ENCODE measurements at places on chromosomes 1 and 21. TPM values are rescaled to one million over a fixed set of nuclear protein-coding genes. Genes with fewer than 3 reads are reported as not detected.
A peak's percentile ranks its signal among the peaks of the same experiment; 100 is the strongest.

The FCER1A gene
- not detected for total RNA-seq

The OR2M3 gene
- 0.03 TPM for total RNA-seq

DNA sequence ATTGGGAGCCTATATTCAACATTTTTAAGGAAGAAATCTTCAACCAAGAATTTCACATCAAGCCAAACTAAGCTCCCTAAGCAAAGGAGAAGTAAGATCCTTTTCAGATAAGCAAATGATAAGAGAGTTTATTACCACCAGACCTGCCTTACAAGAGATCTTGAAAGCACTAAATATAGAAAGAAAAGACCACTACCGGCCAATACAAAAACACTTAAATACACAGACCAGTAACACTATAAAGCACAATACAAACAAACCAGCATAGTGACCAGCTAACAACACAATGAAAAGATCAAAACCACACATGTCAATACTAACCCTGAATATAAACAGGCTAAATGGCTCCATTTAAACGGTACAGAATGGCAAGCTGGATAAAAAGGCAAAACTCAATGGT is 165.4 kb downstream of the MRPL39 start:
- H3K4me1 ChIP-seq, result no peaks in the 10 kb centered on the region
- DNase-seq, result no peak
- H3K4me3 ChIP-seq, result no peak overlapping the region
- no peaks in the 10 kb centered on the region for H3K36me3 ChIP-seq
- no peak overlapping the region for H3K27ac ChIP-seq
- no peaks in the 10 kb centered on the region for H3K27me3 ChIP-seq

GRCh38 chr1:32111789-32112188 is 3.9 kb downstream of the KPNA6 start:
- peak overlapping the region; percentile 39 for H3K27ac ChIP-seq
- H3K4me3 ChIP-seq, result no peak overlapping the region
- no peaks in the 10 kb centered on the region for H3K36me3 ChIP-seq

The ACTL8 gene
- total RNA-seq, result not detected

- peaks cover 14% of the 10 kb centered on the region for H3K4me1 ChIP-seq
- no peaks in the 10 kb centered on the region for H3K27me3 ChIP-seq
- DNase-seq, result no peak
- H3K36me3 ChIP-seq, result peaks cover 70% of the 10 kb centered on the region
- H3K4me3 ChIP-seq, result no peak overlapping the region
- H3K27ac ChIP-seq, result no peak overlapping the region
These were observed 6.4 kb downstream of the UBE2Q1 start for GRCh38 chr1:154552036-154552435.

The JAK1 gene
- 212 TPM for total RNA-seq

DNA sequence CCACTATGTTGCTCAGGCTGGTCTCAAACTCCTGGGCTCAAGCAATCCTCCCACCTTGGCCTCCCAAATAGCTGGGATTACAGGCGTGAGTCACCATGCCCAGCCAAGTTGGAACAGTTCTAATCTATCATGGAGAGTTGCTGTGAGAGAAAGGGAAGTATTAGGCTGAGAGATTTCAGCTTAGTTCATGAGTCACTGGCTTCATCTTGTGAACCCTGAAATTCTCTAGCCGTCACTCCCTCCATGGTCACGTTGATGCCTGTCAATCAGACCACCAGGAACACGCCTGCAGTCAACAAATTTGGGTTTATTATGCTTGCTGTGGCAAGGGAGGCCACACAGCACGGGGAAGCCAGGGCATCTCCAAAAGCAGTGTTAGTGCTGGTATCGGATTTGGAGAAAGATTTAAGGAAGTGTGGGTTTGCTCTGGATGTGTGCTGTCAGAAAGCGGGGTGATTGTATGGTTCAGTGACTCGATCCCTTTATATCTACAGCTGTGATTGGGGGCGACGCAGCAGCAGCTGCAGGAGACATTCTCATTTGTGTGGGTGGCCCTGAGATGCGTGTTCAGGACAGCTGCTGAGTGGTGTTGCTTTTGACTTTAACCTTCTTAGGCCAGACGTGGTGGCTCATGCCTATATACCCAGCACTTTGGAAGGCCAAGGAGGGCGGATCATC is 18.7 kb downstream of the UQCRHL start:
- no peak overlapping the region for H3K27ac ChIP-seq
- no peak for DNase-seq
- no peak overlapping the region for H3K4me3 ChIP-seq
- H3K4me1 ChIP-seq, result peaks cover 7% of the 10 kb centered on the region
- H3K27me3 ChIP-seq, result peaks cover 5% of the 10 kb centered on the region

The LAX1 gene
- 11.3 TPM for total RNA-seq

- no peaks in the 10 kb centered on the region for H3K27me3 ChIP-seq
- no peak for DNase-seq
- H3K4me1 ChIP-seq, result no peaks in the 10 kb centered on the region
- H3K27ac ChIP-seq, result no peak overlapping the region
- no peaks in the 10 kb centered on the region for H3K36me3 ChIP-seq
These were observed 91.5 kb downstream of the TENT5C start for GRCh38 chr1:117697220-117697781.

DNA sequence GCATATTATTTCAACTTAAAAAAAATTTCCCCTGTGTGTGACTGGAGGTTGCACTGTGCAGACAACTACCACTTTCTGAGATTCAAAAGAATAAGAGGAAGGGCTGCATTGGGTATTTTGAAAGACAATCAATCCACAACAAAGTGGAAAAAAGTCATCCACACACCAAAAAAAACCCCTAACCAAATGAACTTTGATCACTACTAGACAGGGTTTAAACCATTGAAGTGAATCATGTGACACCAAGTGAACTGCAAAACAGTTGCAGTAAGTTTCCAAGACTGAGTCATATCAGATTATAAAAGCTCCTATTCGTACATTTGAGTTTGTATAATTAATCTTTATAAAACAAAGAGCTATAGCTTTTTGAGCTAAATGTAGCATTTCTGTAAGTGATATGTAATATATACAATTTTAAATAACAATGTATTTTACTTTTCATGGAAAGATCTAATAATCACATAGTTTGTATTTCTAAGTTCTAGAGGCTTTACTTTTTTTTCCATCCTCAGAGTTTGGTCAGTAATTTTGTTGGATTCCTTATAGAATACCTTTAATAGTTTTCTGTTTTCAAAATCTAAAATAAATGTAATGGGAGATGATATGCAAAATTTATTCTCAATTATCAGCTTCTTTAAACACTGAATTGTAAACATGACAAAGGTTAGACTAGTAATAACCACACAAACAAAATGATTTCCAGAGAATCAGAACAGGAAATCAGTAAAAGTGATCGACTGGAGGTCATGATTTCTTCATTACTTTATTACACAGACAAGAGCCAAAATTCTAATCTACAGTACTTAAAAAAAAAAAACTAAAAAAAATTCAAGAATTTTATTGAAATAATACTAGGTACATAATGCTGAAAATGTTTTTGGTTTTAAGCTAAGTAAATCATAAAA is 50.5 kb upstream of the GFI1 start:
- H3K27ac ChIP-seq, result peak overlapping the region; percentile 41
- peaks cover 32% of the 10 kb centered on the region for H3K4me1 ChIP-seq
- H3K27me3 ChIP-seq, result no peaks in the 10 kb centered on the region
- no peaks in the 10 kb centered on the region for H3K36me3 ChIP-seq

DNA sequence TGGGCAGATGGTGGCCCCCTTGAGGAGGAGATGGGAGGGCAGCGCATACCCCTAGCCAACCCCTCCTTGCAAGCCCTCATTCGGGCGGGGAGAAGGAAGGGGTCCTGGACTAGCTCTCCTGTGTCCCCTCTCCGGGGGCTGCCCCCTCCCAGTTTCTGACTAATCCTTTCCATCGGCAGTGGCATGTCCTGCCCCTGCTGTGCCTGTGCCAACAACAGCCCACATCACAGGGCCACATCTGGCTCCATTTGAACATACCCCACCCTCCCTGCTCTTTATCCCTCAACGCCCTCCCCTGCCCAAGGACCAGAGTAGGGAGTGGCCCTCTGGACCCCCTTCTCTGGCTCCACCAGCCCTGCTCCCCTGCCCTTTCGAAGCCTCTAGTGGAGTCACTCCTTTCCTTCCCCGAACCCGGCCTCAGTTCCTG is 11.0 kb upstream of the LMNA start:
- peak overlapping the region; percentile 85 for H3K27ac ChIP-seq
- no peak for DNase-seq
- no peak overlapping the region for H3K4me3 ChIP-seq
- H3K27me3 ChIP-seq, result no peaks in the 10 kb centered on the region
- H3K36me3 ChIP-seq, result no peaks in the 10 kb centered on the region
- peaks cover 23% of the 10 kb centered on the region for H3K4me1 ChIP-seq

The MNDA gene
- 90.5 TPM for total RNA-seq

GRCh38 chr1:18343581-18343980 is 137.1 kb upstream of the KLHDC7A start:
- no peaks in the 10 kb centered on the region for H3K36me3 ChIP-seq
- H3K27ac ChIP-seq, result no peak overlapping the region
- H3K4me1 ChIP-seq, result no peaks in the 10 kb centered on the region
- DNase-seq, result no peak
- no peak overlapping the region for H3K4me3 ChIP-seq
- no peaks in the 10 kb centered on the region for H3K27me3 ChIP-seq

The OR2AJ1 gene
- total RNA-seq, result 1.4 TPM

The ELAPOR1 gene
- total RNA-seq, result 7.2 TPM

The MAP1LC3C gene
- 0.70 TPM for total RNA-seq

The VANGL2 gene
- 7.7 TPM for total RNA-seq

GRCh38 chr1:189237008-189237407 is 1240.7 kb downstream of the BRINP3 start:
- no peaks in the 10 kb centered on the region for H3K4me1 ChIP-seq
- H3K36me3 ChIP-seq, result no peaks in the 10 kb centered on the region
- no peak overlapping the region for H3K4me3 ChIP-seq
- no peak for DNase-seq
- H3K27ac ChIP-seq, result no peak overlapping the region

DNA sequence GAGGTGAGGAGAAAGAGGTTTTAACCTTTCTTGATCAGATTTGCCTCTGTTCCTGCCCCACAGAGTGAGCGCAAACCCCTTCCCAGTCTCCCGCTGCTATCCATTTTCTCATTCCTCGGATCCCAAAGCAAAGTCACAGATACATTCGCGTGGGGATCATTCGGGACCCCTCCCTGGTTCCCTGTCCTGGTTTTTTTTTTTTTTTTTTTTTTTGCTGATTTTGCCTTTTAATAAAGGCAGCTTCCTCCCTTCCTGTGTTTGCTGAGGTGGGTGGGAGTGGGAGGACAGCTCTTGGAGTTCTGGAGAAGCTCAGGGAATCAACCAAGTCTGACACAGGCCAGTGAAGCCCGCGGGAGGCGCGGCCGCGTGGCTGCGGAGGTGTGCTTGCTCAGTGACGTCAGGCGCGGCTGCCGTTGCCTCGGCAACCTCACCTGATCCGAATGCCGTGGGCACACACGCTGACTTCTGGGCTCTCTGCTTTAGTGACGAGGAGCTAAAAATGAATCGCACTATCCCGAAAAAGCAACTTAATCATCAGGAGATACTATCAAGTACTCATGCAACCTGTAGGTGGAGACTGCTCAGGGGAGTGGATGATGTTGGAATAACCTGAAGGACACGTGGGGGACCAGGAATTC is 106.4 kb downstream of the TBX19 start:
- H3K27ac ChIP-seq, result no peak overlapping the region
- no peaks in the 10 kb centered on the region for H3K36me3 ChIP-seq
- peaks cover 9% of the 10 kb centered on the region for H3K27me3 ChIP-seq
- no peaks in the 10 kb centered on the region for H3K4me1 ChIP-seq
- no peak overlapping the region for H3K4me3 ChIP-seq

DNA sequence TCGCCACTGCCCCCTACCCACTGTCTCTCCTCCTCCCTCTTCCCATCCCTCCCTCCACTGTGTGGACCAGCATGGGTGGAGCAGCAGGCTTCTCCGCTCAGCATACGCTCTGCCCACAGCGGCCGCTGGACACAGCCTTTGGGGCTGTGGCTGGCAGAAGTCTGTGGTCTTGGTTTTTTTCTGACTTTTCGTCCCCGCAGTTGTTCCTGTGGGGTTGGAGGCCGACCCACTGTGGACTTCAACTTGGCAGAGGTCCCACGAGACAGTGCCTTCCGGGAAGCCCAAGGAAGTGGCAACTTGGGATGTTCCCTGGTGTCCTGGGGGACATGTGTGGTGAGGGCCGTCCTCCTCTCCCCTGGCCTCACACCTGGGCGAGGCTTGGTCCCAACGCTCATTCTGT is 162.5 kb upstream of the C1orf174 start:
- no peaks in the 10 kb centered on the region for H3K36me3 ChIP-seq
- no peaks in the 10 kb centered on the region for H3K27me3 ChIP-seq
- H3K4me1 ChIP-seq, result no peaks in the 10 kb centered on the region

GRCh38 chr1:42260376-42261070 is 74.5 kb downstream of the FOXJ3 start:
- H3K4me3 ChIP-seq, result no peak overlapping the region
- H3K4me1 ChIP-seq, result peaks cover 53% of the 10 kb centered on the region
- H3K27me3 ChIP-seq, result no peaks in the 10 kb centered on the region
- no peaks in the 10 kb centered on the region for H3K36me3 ChIP-seq
- no peak for DNase-seq

DNA sequence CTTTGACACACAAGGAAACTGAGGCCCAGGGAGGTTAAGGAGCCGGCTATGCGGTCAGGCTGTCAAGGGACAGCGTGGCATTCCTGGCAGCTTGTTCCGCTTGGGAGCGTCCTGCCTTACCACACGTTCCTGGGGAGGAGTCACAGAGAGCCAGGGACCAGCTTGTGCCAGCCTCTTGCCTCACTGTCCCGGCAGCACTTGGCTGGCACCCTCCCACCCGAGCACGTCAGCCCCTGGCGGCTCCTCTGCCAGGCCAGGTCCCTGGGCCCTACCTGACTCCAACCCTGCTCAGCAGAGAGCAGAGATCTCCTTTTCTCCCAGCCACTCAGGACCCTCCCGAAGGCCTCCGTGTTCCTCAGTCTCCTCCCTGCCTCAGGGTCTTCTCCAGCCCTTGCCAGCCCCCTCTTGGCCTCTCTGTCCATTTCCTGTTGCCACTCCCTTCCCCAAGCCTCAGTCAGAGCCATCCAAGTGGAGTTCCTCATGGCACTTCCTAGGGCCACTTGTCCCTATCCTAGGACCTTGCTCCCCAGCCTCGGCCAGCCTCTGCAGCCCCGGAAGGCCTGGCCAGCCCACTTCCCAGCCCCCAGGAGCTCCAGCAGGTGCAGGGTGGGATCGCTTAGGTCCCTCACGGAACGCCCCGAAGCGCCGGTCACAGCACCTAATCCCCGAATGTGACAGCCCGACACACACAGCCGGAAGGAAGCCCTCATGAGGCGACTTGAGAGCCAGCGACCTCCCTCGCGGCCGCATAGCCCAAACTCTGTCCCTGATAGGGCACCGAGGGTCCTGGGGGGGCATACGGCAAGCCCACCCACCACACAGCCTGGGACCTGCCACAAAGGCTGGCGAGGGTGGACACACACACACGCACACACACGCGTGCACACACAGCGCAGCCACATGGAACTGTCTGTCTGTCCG is 130.3 kb downstream of the CASZ1 start:
- no peaks in the 10 kb centered on the region for H3K4me1 ChIP-seq
- H3K27ac ChIP-seq, result no peak overlapping the region
- no peaks in the 10 kb centered on the region for H3K36me3 ChIP-seq
- DNase-seq, result no peak

The PLEKHG5 gene
- total RNA-seq, result 63.8 TPM

The NEK2 gene
- 2.6 TPM for total RNA-seq

GRCh38 chr21:34148419-34148804 is 75.0 kb downstream of the MRPS6 start:
- no peak for DNase-seq
- no peak overlapping the region for H3K27ac ChIP-seq
- H3K36me3 ChIP-seq, result no peaks in the 10 kb centered on the region
- H3K4me1 ChIP-seq, result no peaks in the 10 kb centered on the region
- no peak overlapping the region for H3K4me3 ChIP-seq

The USF1 gene
- total RNA-seq, result 113 TPM

- no peak overlapping the region for H3K4me3 ChIP-seq
- DNase-seq, result no peak
- H3K4me1 ChIP-seq, result peaks cover 29% of the 10 kb centered on the region
- no peak overlapping the region for H3K27ac ChIP-seq
- H3K36me3 ChIP-seq, result peaks cover 3% of the 10 kb centered on the region
These were observed 8.1 kb downstream of the PLEKHM2 start for GRCh38 chr1:15692121-15692682.

Measured in spleen (tissue), 13 donors.